ENCODE measurements at places on chromosomes 7 and 10.

GRCh38 chr7:136496551-136496950 lies 371.9 kb upstream of the CHRM2 start:
- DNase-seq: no peak

GRCh38 chr7:46583656-46584055 lies 662.6 kb upstream of the IGFBP3 start:
- DNase-seq: no peak

DNA sequence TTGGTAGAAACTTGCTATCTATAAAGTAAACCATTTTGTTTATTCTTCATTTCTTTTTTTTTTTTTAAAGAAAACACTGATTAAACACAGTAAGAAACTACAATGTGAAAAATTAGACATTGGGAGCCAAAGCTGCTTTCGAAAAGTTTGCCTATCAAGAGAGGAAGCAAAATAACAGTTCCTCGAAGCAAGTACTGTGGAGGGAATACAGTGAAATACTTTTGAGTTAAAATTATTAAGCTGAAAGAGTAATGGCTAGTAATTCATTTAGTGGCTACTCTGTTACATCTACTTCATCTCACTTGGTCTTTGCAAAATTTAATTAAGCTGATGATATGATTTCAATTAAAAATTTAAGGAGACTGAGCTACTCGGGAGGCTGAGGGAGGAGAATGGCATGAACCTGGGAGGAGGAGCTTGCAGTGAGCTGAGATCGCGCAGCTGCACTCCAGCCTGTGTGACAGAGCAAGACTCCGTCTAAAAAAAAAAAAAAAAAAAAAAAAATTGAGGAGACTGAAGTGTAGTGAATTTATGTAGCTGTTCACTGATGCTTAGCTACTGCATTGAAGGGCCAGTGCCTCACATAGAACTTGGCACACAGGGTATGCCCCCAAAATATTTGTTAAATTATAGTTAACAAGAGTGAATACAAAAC lies 982.1 kb upstream of the MBL2 start:
- DNase-seq: no peak

GRCh38 chr10:60305380-60305892 lies 84.2 kb downstream of the ANK3 start:
- no peak for DNase-seq

- no peak for DNase-seq
These were observed 69.8 kb upstream of the BAIAP2L1 start for GRCh38 chr7:98470485-98471240.

DNA sequence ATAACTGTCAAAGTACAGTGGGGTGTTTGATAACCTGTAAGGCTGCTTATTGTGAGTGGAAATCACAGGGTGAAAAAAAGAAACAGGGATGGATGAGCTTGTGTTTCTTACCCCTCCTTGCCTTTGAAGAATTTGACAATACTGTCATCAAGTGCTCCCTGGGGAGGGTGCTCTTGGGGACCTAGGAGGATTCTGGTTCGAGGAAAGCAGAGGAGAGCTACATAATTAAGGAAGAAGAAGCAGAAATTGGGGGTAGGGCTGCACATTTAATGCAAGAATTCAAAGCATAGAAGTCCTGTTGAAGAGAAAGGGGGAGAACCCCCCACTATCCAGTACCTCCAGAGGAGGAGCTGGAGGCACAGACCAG lies 208.1 kb upstream of the PHYHIPL start:
- DNase-seq: no peak

GRCh38 chr10:114308531-114309363 lies 69.7 kb downstream of the VWA2 start:
- DNase-seq: no peak

DNA sequence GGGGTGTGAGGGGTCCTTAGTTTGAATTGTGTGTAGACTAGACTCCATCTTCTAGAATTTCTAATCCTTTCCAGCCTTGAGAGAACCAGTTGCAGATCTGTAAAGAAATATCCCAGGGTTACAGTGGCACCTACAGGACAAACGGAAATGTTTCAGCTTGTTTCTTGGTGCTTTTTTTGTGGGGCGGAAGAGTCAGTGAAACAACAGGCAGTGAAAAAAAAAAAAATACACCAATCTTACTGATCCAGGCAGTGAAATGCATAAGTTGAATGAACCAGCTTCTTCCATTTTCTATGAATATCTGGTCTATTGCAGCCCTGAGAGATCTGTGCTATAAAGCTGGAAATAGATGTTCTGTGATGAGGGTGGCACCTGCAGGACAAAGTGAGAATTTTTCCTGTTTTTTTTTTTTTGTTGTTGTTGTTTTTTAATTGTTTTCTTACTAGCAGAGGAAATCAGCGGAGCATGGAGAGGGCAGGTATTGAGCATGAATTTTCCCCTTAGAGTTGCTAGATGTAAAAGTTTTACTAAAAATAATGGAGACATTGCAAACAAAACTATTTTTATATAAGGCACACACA lies 81.9 kb upstream of the DYNC1I1 start:
- DNase-seq: peak; percentile 18

DNA sequence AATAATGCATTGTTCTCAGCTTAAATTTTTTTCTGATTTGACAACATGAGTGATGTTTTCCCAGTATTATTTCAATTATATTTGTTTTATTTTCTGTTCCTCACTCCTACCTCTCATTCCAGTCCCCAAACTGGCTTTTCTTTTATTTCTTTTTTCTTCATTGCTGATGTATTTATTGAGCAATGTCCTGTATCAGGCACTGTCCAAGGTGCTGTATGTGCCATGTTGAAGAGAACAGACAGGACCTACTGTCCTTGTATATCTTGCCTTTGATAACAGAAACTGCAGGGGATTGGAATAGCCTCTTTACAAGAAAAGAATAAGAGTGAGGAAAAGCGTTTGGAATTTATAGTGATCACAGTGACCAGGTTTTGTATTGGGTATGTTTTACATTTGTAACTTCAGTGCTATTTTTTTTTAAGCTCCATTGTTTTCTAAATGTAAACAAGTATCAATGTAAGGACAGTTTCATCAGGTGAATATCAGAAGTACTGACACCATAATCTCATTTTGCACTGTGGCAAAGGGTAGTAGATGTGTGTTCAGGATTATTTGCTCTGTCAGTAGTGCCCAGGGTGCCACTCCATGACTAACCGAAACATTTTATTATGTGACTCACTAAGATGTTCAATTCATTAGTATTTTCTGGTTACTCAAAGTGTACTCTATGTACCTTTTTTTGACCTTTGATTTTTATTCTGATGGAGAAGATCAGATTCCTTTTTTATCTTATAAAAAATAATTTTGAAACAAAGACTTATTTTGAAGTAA lies 15.6 kb upstream of the CLDN12 start:
- DNase-seq: no peak

DNA sequence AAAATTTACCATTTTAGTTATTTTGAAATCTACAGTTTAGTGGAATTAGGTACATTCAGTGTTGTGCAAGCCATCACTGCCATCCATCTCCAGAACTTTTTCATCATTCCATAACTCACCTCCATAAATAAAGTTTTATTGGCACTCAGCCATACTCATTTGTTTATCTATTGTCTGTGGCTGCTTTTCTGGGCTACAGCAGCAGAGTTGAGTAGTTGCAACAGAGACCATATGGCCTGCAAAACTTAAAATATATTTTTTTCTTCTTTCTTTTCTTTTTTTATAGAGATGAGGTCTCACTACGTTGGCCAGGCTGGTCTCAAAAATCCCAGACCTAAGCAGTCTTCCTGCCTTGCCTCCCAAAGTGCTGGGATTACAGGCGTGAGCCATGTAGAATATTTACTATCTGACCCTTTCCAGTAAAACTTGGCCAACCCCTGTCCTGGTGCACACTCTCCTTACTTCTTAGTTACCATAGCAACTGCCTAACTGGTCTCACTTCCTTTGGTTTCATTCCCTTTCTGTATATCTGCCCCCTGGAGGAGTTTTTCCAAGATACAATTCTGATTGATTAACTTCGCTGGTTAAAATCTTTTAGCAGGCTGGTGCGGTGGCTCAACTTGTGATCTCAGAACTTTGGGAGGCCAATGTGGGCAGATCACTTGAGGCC lies 133.2 kb downstream of the CUX1 start:
- DNase-seq: no peak

DNA sequence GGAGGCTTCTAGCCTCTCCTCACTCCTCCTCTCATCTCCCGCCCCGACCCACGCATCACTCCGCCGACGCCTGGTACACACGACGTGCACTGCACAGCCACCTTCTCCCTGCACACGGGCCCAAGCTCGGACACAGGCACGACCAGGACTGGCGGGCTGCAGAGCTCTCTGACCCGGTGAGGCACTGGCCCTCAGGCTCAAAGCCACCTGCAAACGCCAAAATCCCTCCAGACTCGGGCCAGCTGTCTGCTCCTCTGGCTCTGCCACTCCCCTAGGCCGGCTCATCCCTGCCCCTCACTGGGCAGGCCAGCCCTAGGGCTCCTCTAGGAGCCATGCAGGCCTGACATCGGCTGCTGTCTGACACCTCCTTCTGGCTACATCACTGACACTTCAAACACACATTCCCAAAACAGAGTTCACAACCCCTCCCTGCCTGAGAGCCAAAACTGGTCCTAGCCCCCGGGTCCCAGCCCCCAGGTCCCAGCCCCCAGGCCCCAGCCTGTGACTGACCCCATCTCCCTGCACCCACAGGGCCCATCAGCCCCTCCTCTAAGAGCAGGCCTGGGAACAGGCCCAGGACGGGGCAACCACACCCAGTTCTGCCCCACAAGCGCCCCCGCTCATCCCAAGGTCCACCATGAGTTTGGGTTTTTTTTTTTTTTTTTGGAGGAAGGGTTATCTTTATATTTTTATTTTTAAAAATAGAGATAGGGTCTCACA lies 35.1 kb downstream of the MAD1L1 start:
- no peak for DNase-seq

- DNase-seq: no peak
These were observed 9.6 kb downstream of the PKD1L1 start for GRCh38 chr7:47938574-47939165.

- DNase-seq: no peak
These were observed 17.5 kb downstream of the GBF1 start for GRCh38 chr10:102262744-102263370.

GRCh38 chr7:6718124-6718523 lies 11.4 kb upstream of the ZNF12 start:
- no peak for DNase-seq

- DNase-seq: no peak
These were observed 5.4 kb upstream of the PRF1 start for GRCh38 chr10:70607936-70608335.

GRCh38 chr10:58393317-58393716 lies 8.1 kb downstream of the TFAM start:
- DNase-seq: no peak

GRCh38 chr7:127755521-127755920 lies 103.5 kb downstream of the SND1 start:
- DNase-seq: no peak

- DNase-seq: no peak
These were observed 566 bp downstream of the ASNS start for GRCh38 chr7:97871659-97872024.

DNA sequence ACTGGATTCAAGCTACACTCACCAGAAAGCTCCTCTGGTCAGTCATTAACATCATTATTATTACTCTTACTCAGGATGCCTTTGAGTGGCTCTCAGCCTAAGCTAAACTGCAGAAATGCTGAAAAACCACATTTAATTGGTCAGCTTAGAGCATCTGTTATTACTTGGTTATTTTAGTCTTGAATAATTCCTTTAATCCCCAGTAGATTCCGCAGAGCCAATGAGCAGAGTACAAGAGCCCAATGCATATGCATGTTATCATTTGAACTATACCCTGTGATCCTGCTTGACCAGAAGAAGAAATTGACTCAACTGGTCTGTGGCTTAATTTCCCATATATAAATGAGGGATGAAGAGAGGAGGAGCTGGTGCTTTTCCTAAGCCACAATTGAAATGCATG lies 417.6 kb upstream of the C7orf33 start:
- DNase-seq: no peak

DNA sequence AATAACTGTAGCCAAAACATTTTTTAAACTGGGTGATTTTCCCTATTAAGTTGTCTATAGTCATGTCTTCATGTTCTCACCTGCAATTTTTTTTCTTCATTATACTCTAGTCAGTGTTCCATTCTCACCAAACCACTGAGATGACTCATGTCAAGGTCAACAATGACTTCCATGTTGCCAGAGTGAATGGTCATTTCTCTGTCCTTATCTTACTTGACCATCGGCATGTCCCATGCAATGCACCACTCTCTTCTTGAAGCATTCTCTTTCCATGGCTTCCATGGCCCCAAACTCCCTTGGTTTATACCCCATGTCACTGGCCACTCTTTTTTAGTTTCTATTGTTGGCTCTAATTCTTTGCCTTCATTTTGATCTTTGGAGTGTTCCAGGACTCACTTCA lies 173.9 kb downstream of the PPP1R17 start:
- DNase-seq: no peak

DNA sequence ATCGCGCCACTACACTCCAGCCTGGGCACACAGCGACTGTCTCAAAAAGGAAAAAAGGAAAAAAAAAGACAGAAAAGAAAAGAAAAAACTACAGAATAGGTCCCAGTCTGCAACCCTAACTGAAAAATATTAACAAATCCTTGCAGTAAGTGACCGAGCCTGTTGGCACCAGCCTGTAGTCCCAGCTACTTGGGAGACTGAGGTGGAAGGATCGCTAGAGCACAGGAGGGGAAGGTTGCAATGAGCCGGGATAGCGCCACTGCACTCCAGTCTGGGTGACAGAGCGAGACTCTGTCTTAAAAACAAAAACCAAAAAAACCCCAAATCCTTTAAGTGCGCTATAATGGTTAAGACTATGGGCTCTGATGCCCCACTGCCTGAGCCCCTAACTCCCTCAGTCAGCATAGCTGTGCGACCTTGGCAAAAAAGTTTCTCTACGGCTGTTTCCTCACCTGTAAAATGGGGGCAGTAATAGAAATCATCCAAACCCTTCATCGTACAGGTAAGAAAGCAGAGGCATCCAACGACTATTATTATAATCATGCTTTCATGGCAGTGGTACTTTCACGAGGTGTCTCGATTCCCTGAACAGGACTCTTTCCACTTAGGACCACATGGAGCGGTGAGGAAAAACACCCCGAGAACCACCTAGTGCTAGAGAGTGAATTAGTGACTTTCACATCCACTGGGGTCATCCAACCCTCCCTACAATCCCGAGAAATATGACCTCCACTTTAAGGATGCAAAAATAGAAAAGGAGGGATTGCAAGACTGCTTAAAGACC lies 755 bp downstream of the TOMM7 start:
- DNase-seq: no peak

GRCh38 chr10:51255381-51255780 lies 181.1 kb downstream of the PRKG1 start:
- no peak for DNase-seq

DNA sequence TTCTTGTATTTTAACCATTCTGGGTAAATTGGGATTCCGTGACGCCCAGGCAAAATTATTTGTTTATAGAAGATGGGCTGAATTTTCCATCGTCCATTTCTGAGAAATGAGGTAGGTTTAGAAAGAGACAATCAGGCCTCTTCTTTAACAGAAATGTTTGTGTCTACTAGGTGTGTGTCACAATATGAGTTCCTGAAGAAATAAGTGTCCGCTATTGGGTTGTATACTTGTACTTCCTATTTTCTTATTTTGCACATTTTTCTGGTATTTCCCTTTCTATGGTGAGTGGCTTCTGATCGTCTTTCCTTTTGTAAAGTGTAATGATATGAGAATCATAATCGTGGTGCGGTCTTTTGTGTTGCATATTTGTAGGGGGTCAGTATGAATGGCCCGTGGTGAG lies 83.9 kb downstream of the TCF7L2 start:
- no peak for DNase-seq

- no peak for DNase-seq
These were observed 252.6 kb downstream of the SEC23IP start for GRCh38 chr10:120145107-120145506.

GRCh38 chr10:13180788-13181187 lies 19.4 kb downstream of the MCM10 start:
- no peak for DNase-seq
